H4 (cell line): ENCODE measurements at places on chromosomes 1 and 21.

- no peak for DNase-seq
These were observed 281.4 kb downstream of the RPS6KC1 start for GRCh38 chr1:213332491-213332890.

DNA sequence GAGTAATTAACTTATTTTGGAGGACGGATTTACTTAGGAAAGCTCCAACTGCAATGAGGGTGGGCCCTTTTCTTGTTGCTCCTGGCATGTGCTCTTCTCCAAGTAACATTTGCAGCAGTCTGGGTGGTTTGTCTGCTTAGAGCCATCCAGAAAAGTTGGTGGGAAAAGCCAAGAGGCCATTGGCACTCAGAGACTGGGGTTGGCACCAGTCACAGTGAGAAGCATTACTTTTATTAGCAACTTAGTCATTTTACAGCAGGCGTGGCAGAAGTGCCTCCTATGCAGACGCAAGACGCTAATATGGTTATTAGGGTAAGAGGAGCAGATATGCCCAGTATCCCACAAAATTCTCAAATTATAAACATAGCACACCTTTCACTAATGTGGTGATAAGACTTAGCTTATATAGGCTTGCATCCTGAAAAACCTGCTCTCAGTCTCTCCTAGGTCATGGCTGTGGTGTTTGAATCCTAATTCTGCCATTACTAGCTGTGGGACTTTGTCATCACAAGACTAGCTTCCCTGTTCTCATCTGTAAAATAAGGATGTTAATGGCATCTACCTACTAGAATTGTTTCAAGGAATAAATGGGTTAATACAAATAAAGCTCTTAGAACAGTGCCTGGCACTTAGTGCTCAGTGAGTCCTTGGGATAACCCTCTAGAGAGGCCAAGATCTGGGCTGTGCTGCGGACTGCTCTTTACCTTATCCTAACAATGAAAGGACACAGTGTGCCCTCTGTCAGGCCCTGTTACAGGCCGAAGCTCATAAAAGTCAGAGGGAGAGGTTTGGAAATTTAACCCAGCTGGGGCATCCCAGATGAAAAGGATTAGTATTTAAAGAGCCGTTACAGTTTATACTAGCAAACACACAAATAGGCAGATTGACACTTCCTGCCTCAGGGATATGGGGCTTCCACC is 154.6 kb downstream of the ROR1 start:
- DNase-seq: no peak

GRCh38 chr1:215971793-215972441 is 404.8 kb downstream of the KCTD3 start:
- no peak for DNase-seq

GRCh38 chr1:147717051-147717705 is 43.2 kb downstream of the GJA5 start:
- DNase-seq: peak; percentile 32

GRCh38 chr1:50488356-50488755 is 65.1 kb upstream of the DMRTA2 start:
- no peak for DNase-seq
